ENCODE measurements at places on chromosomes 3 and 15. TPM values are rescaled to one million over a fixed set of nuclear protein-coding genes. Genes with fewer than 3 reads are reported as not detected.

DNA sequence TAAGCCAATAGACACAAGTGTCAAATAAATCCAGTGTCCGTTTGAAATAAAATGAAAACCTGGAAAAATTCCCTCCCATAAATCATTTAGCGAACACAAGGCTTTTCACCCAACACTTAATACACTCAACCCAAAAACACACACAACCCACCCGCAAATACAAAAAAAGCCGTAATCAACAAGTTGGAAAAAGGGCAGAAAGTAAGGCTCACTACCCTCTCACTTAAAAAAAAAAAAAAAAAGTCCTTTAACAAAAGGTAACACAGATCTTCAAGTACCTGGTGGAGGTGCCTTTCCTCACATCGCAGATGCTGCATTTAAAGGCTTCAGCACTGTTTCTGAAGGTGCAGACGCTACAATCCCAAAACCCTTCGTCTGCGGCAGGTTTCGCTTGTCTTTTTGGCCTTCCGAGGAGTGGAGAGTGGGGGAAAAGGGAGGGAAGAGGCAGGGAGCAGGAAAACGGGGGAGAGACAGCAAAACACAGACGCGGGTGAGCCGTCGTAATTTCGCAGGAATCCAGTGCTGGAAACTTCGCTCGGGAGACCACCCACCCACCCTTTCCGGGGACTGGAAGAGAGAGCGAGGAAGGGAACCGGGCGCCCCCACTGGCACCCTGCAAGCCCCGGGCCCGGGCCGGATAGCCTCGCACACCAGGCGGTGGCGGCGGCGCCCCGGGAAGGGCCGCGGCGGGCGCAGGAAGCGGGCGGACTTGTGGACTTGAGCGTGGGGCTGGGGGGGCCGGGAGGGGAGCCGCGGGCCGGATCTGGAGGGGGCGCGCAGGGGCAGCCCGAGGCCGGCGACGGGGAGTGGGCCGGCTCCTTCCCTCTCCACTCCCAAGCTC lies 401.8 kb downstream of the SHQ1 start:
- no peak for DNase-seq
- peaks cover 9% of the 10 kb centered on the region for H3K27me3 ChIP-seq
- peaks cover 4% of the 10 kb centered on the region for H3K4me1 ChIP-seq
- H3K36me3 ChIP-seq: 0 out of 2 replicates have a peak, but pooled peaks cover 2% of the 10 kb centered on the region
- peak within 1 kb of the TSS; percentile 90 for H3K4me3 ChIP-seq

TMEM207 gene
- not detected for total RNA-seq

DNA sequence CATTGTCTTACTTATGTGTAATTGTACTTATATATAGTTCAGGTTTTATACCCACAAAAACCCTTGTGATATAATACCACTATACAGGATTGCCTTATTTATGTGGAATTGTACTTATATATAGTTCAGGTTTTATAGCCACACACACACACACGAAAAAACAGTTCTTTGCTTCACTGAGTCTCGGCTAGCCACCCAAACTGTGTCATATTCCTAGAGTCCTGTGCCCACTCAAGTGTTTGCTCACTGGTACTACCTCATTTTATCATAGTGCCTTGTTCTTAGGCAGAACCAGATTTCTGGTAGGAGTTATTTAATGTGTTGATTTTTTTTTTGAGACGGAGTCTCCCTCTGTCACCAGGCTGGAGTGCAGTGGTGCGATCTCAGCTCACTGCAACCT lies 12.5 kb downstream of the RASA2 start:
- no peaks in the 10 kb centered on the region for H3K4me1 ChIP-seq
- no peaks in the 10 kb centered on the region for H3K36me3 ChIP-seq
- no peak overlapping the region for H3K4me3 ChIP-seq
- no peak overlapping the region for H3K27ac ChIP-seq

NMD3 gene
- 64.2 TPM for total RNA-seq

DNA sequence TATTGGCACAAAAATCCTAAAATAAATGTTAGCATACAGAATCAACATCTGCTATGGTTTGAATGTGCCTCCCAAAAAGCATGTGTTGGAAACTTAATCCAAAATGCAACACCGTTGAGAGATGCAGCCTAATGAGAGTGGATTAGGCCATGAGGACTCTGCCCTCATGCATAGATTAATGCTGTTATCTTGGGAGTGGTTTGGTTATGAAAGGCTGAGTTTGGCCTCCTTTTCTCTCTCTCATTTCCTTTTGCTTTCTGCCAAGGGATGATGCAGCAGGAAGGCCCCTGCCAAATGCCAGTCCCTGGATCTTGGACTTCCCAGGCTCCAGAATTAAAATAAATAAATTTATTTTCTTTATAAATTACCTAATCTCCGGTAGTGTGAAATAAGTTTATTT lies 49.4 kb downstream of the SYNM start:
- H3K27ac ChIP-seq: no peak overlapping the region
- H3K36me3 ChIP-seq: peaks cover 4% of the 10 kb centered on the region
- H3K27me3 ChIP-seq: no peaks in the 10 kb centered on the region
- DNase-seq: no peak
- H3K4me3 ChIP-seq: no peak overlapping the region

TM4SF4 gene
- not detected for total RNA-seq

- H3K4me1 ChIP-seq: no peaks in the 10 kb centered on the region
- no peak overlapping the region for H3K27ac ChIP-seq
- DNase-seq: no peak
- H3K36me3 ChIP-seq: no peaks in the 10 kb centered on the region
- H3K27me3 ChIP-seq: no peaks in the 10 kb centered on the region
- no peak overlapping the region for H3K4me3 ChIP-seq
Observed at GRCh38 chr15:101149864-101150722, 101.8 kb downstream of the CHSY1 start.

- H3K4me1 ChIP-seq: no peaks in the 10 kb centered on the region
- no peak overlapping the region for H3K4me3 ChIP-seq
- H3K27ac ChIP-seq: no peak overlapping the region
- H3K27me3 ChIP-seq: no peaks in the 10 kb centered on the region
- DNase-seq: no peak
Observed at GRCh38 chr3:84637272-84637671, 321.5 kb upstream of the CADM2 start.

GRCh38 chr15:63877713-63878271 lies 44.0 kb upstream of the HERC1 start:
- no peak overlapping the region for H3K27ac ChIP-seq
- H3K27me3 ChIP-seq: no peaks in the 10 kb centered on the region
- H3K4me3 ChIP-seq: no peak overlapping the region
- DNase-seq: no peak

GRCh38 chr3:173892547-173892946 lies 495.0 kb downstream of the NLGN1 start:
- peaks cover 3% of the 10 kb centered on the region for H3K4me1 ChIP-seq
- no peak overlapping the region for H3K4me3 ChIP-seq
- no peak overlapping the region for H3K27ac ChIP-seq
- no peaks in the 10 kb centered on the region for H3K27me3 ChIP-seq
- no peaks in the 10 kb centered on the region for H3K36me3 ChIP-seq

- H3K36me3 ChIP-seq: no peaks in the 10 kb centered on the region
- H3K27ac ChIP-seq: no peak overlapping the region
Observed at GRCh38 chr3:111667621-111668239, 72.6 kb upstream of the ZBED2 start.

GRCh38 chr15:71651750-71652186 lies 158.6 kb upstream of the NR2E3 start:
- H3K4me3 ChIP-seq: no peak overlapping the region
- H3K27me3 ChIP-seq: no peaks in the 10 kb centered on the region
- no peak overlapping the region for H3K27ac ChIP-seq
- peak; percentile 53 for DNase-seq
- no peaks in the 10 kb centered on the region for H3K36me3 ChIP-seq

DNA sequence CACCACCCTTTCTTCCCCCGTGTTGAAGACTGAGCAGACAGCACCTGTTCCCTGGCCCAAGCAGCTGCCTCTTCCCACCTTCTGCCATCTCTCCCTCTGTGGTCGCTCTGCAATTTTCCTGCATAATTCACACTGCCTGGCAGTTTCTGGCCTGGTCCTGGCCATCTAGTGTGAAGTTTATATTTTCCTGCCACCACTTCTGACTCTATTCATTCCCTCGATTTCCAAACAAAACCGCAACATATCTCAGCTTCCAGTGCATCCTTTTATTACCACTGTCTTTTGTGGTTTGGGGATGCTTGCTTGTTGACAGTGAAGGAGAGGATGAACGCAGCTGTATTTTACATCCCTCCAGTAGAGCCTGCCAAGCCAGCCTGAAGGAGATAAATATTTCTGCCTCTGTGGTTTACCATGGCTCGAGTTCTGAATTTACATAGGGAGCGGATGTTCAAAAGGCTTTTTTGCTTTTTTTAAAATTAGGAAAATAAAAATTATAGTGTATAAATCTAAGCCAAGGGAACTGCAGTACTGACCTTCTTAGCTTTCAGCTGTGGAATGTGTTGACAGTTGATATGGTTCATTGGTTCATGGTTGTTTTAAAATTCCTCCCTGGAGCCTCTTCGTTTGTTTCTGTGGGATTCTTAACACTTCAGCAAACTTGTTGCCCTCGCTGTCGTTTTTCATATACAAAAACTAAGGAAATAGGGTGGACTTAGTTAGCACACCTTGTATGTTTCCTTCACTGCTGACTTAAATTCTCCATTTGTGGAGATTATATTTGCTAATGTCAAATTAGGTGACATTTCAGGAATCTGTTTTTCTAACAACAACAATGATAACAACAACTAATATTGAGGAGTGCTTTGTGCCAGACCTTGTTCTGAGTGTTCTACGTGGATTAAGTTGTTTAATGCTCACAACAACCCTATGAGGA lies 250.5 kb downstream of the ADAMTSL3 start:
- no peak overlapping the region for H3K4me3 ChIP-seq
- H3K27me3 ChIP-seq: no peaks in the 10 kb centered on the region
- H3K36me3 ChIP-seq: no peaks in the 10 kb centered on the region
- H3K27ac ChIP-seq: no peak overlapping the region
- no peaks in the 10 kb centered on the region for H3K4me1 ChIP-seq

- no peak overlapping the region for H3K27ac ChIP-seq
- H3K27me3 ChIP-seq: no peaks in the 10 kb centered on the region
- H3K36me3 ChIP-seq: no peaks in the 10 kb centered on the region
- no peak overlapping the region for H3K4me3 ChIP-seq
Observed at GRCh38 chr15:65841121-65841930, 28.0 kb upstream of the RAB11A start.

GRCh38 chr3:57029924-57030323 lies 30.5 kb upstream of the SPATA12 start:
- H3K4me3 ChIP-seq: no peak overlapping the region
- H3K27me3 ChIP-seq: no peaks in the 10 kb centered on the region
- H3K4me1 ChIP-seq: no peaks in the 10 kb centered on the region
- no peak overlapping the region for H3K27ac ChIP-seq

MORC1 gene
- not detected for total RNA-seq

PPP1R14D gene
- total RNA-seq: not detected

DNA sequence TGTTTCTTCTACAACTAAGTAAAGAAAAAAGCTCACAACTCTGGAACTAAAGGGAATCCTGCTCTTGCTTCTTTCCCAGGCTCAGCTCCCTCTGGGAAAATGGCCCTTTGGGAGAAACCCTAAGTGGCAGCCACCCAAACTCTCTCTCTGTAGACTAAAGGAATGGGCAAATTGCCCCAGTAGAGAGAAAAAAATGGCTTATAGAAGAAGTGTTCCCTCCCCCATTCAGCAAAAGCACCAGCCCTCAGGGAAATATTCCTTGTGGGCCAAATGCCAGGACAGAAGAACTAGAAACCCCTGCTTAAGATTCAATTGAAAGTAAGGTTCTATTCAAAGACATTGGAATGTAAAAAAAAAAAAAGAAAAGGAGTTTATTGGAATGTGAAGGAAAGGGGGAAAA lies 603.7 kb upstream of the ALCAM start:
- DNase-seq: no peak
- no peak overlapping the region for H3K4me3 ChIP-seq
- no peaks in the 10 kb centered on the region for H3K36me3 ChIP-seq
- H3K27ac ChIP-seq: no peak overlapping the region

GRCh38 chr3:141334627-141335250 lies 33.6 kb upstream of the ZBTB38 start:
- H3K27me3 ChIP-seq: no peaks in the 10 kb centered on the region
- 0 out of 2 replicates have a peak, but pooled peaks cover 5% of the 10 kb centered on the region for H3K4me1 ChIP-seq
- no peak overlapping the region for H3K27ac ChIP-seq
- H3K36me3 ChIP-seq: no peaks in the 10 kb centered on the region
- no peak for DNase-seq
- no peak overlapping the region for H3K4me3 ChIP-seq

- no peaks in the 10 kb centered on the region for H3K36me3 ChIP-seq
- no peak overlapping the region for H3K27ac ChIP-seq
- no peak overlapping the region for H3K4me3 ChIP-seq
- peaks cover 4% of the 10 kb centered on the region for H3K4me1 ChIP-seq
Observed at GRCh38 chr3:120853416-120853815, 54.6 kb upstream of the STXBP5L start.

SPATA12 gene
- 0.19 TPM for total RNA-seq

DNA sequence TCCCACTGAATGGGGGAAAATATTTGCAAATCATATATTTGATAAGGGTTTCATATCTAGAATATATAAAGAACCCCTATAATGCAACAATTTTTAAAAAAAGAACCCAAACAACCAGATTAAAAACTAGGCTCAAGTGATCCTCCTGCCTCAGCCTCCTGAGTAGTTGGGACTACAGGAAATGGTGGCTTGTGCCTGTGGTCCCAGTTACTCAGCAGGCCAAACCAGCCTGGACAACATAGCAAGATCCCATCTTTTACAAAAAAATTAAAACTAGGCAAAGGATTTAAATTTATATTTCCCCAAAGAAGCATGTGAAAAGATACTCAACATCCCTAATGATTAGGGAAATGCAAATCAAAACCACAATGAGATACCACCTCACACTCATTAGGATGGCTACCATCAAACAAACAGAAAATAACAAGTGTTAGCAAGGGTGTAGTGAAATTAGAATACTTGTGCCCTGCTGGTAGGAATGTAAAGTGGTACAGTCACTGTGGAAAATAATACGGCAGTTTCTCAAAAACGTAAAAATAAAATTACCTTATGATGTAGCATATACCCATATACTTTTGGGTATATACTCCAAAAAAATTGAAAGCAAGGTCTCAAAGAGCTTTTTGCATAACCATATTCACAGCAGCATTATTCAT lies 19.7 kb downstream of the TFDP2 start:
- H3K36me3 ChIP-seq: no peaks in the 10 kb centered on the region
- no peaks in the 10 kb centered on the region for H3K27me3 ChIP-seq
- no peak for DNase-seq
- H3K4me1 ChIP-seq: no peaks in the 10 kb centered on the region

- H3K4me3 ChIP-seq: no peak overlapping the region
- no peak for DNase-seq
- no peak overlapping the region for H3K27ac ChIP-seq
- no peaks in the 10 kb centered on the region for H3K27me3 ChIP-seq
- H3K4me1 ChIP-seq: peaks cover 13% of the 10 kb centered on the region
Observed at GRCh38 chr15:92907896-92908712, 8.0 kb downstream of the CHD2 start.

CYP1A1 gene
- 0.11 TPM for total RNA-seq

GRCh38 chr15:48144889-48145288 lies 24.1 kb downstream of the SLC24A5 start:
- no peak overlapping the region for H3K27ac ChIP-seq
- no peak for DNase-seq
- no peaks in the 10 kb centered on the region for H3K27me3 ChIP-seq
- no peaks in the 10 kb centered on the region for H3K4me1 ChIP-seq
- H3K36me3 ChIP-seq: peaks cover 56% of the 10 kb centered on the region
- no peak overlapping the region for H3K4me3 ChIP-seq
